Glutamatergic neuron (in vitro differentiated cells): ENCODE measurements at places on chromosomes 7 and 10. TPM values are rescaled to one million over a fixed set of nuclear protein-coding genes. Genes with fewer than 3 reads are reported as not detected.
A peak's percentile ranks its signal among the peaks of the same experiment; 100 is the strongest.

FAM171A1 gene
- 186 TPM for total RNA-seq

GBX1 gene
- not detected for total RNA-seq

GRCh38 chr10:129964611-129965424 is 744 bp upstream of the EBF3 start:
- peak; percentile 71 for DNase-seq

ZNF365 gene
- total RNA-seq: 0.76 TPM

DNA sequence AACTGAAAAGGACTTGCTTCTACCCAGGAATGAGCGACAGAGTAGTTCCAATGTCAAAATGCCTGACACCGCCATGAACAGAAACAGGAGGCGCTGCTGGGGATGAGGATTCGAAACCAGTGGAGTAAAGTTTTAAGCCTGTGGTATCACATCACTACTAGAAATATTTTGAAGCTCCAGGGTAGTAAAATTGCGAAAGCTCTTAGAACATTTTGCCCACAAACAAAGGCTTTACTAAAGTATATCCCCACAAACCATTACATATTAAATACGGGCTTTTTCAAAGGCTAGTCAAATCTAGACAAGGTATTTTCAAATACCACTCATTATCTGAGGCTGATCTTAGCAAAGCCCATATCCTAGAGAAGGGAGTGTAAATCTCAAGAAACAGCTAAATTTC is 2.4 kb downstream of the PRDX3 start:
- DNase-seq: no peak

DGKB gene
- total RNA-seq: 57.8 TPM

- no peak for DNase-seq
These were observed 207.5 kb downstream of the KCND2 start for GRCh38 chr7:120480472-120480871.

DNA sequence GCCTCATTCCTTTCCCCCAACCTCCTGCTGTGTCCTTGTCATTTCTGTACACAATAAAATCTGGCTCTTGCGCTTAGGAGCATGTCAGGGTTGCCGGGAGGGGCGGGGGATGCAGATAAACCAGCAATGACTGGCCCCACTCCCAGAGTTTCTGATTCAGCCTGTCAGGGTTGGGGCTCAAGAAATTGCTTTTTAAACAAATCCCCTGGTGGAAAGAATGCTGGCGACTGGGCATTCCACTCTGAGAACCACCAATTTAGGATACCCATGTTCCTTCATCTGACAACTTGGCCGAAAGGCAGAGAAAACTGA is 376.4 kb downstream of the TCERG1L start:
- no peak for DNase-seq

GRCh38 chr7:11848251-11848650 is 16.3 kb upstream of the THSD7A start:
- no peak for DNase-seq

DNA sequence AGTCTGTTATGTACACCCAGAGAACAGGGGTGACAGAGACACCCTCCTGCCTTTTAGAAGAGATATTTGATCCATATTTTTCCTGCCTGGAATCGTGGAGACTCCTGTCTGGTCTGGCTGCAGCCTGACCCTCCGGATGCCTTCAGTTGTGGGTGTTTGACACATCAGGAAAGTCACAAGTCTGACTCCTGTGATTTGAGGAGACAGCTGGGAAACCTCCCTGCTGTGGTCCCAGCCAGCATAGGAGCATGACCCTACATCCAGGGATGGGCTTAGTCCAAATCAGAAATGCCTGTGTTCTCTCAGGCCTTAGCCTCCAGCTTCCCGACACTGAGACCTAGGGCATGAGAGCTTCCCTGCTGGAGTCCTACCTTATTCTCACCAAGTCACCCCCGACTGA is 43.4 kb downstream of the GOT1 start:
- DNase-seq: no peak

ASB10 gene
- not detected for total RNA-seq

TAS2R41 gene
- total RNA-seq: not detected

SCIN gene
- total RNA-seq: not detected

- peak; percentile 73 for DNase-seq
These were observed 504 bp upstream of the BMPER start for GRCh38 chr7:33904681-33905388.

DNA sequence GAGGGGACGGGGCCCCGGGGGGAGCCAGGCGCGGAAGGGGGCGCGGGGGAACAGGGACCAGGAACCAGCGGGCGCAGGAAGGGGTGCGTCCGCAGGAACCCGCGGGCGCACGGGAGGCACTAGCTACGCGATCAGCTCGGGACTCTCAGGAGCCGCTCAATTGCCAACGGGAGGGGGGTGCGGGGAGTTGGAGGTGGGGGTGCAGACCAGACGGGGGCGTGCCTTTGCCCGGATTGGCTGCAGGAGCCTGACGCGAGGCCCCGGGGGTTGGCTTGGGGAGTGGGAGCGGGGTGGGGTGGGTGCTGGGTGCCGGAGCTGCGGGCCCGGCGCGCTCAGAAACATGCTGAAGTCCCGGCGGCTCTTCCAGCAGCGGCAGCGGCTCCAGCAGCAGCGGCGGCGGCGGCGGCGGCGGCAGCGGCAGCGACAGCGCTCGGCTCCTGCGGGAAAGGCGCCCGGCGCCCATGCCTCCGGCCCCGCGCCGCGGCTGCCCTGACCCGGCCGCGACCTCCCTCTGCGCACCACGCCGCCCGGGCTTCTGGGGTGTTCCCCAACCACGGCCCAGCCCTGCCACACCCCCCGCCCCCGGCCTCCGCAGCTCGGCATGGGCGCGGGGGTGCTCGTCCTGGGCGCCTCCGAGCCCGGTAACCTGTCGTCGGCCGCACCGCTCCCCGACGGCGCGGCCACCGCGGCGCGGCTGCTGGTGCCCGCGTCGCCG is at the start of gene ADRB1:
Gene ADRB1, plus strand, starts transcription at position 335 of the 715 bp plus-strand sequence. Its CDS starts 267 bp downstream, at position 602.
- peak; percentile 67 for DNase-seq
